ENCODE measurements at places on chromosomes 16 and 17.

GRCh38 chr17:80827646-80828643 lies 163.7 kb upstream of the CHMP6 start:
- no peak for DNase-seq

DNA sequence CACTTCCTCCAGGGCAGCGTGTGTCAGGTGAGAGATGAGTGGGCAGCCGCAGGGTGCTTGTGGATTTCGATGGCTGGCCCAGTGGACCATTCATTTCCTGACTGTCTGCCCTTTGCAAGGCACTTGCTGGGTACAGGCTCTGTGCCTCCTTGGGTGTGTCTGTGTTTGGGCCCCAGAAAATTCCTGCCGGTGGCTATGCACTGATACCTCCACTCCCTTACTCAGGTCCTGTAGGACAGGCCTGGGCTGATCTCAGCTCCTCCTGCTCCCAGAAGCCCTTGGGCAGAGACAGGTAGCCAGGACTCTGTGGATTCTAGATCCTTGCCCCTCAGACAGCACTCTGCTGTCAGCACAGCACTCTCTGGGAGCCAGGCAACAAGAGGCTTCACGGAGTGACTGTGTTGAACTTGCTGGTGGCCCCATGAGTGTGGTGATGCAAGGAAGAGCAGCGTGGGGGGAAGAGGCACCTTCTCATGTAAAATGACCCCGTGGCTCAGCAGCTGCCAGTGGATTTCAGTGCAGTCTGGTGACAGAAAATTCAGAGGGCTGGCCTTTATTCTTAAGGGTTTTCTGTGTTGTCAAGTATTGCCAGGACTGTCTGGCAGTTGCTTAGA lies 29.0 kb downstream of the PGS1 start:
- DNase-seq: no peak

- peak; percentile 69 for DNase-seq
Observed at GRCh38 chr17:16352303-16352666, 984 bp downstream of the CENPV start.

GRCh38 chr16:82855471-82855870 lies 228.7 kb downstream of the CDH13 start:
- DNase-seq: no peak

DNA sequence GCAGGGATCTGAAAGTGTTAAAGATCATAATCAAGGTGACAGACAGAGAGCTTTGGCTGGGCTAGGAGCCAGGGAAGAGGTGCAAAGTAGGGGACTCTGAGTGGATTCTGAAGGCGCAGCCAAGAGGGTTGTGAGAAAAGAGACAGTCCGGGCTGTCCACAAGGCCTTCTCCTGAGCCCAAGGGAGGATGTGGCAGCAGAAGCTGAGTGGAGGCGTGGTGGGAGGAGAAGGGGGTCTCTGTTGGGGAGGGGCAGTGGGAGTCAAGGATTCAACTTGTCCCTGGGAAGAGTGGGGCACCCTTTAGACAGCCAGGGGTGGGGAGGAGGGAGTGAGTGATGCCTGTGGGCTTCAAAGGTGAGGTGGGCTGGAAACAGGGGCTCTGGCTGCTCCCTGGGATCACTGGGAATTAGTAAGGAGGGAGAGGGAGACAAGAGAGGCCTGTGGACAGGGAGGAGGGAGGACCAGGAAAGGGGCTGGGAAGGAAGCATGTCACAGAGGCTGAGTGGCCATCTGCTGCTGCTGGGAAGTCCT lies 10.6 kb downstream of the CES1 start:
- DNase-seq: no peak

- no peak for DNase-seq
Observed at GRCh38 chr16:72876221-72876620, 171.7 kb downstream of the ZFHX3 start.

DNA sequence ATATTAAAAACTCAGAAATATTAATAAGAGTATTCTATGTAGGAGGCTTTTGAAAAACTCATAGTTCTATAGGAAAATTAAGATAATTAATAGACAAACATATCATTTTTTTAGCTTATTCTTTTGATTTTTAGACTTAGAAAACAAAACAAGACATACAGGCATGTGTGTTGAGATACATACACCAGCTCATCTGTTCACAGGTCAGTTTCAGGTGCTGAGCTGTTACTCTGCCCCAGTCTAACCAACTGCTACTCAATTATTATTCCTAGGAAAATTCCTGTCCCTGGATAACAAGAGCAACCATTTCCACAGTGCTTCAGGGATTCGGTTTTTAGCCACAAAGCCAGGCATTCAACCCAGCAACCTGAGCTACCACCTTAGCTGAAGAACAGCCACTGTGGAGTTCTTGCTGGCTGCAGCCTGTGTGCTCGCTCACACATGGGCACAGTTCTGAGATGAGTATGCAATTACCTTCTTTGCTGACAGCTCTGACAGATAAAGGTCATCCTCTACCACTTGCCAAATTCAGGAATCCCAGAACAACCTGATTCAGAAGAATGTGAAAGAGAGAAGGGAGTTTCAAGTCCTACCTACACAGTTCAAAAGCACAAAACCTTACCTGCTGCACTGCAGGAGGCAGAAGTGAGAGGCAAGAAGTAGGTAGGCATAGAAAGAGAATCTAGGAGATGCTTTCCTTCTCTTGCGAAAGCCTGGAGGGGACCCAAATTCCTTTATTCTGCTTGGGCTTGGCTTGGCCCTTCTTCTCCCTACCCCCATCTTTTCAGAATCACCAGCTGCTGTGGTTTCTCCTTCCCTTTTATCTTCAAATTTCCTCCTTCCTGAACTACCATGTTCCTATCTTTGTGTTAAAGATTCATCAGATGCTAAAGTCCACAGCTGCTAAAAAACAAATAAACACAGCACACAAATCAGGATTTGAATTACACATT lies 62.7 kb downstream of the TEX2 start:
- DNase-seq: no peak

DNA sequence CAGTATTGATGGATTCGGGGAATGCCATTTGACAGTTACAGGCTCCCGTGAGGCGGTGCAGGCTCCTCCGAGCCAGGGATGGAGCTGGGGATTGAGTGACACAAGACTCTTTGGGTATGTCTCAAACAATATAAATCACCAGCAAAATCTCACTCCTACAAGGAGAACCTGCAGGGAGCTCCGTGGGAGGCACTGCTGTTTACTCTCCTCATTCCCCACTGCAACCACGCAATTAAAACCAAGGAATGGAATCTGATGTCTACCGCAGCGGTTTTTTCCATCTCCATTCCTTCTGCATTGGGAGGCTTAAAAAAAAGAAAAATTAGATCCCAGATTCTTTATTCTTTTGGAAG lies 157.9 kb downstream of the WWOX start:
- DNase-seq: no peak

- no peak for DNase-seq
Observed at GRCh38 chr16:50837324-50837723, 95.4 kb downstream of the CYLD start.

- peak; percentile 83 for DNase-seq
Observed at GRCh38 chr16:46853713-46854443, 22.9 kb upstream of the C16orf87 start.

Measured in D341Med (cell line).